Activated CD8-positive, alpha-beta memory T cell treated with anti-CD3 and anti-CD28 coated beads for 48 hours (primary cell): ENCODE measurements at places on chromosomes 1 and 21.

- DNase-seq = no peak
Measured at GRCh38 chr21:34074283-34075090, 1.1 kb downstream of the MRPS6 start.

GRCh38 chr1:6831366-6831765, 46.1 kb downstream of the CAMTA1 start:
- DNase-seq = no peak

DNA sequence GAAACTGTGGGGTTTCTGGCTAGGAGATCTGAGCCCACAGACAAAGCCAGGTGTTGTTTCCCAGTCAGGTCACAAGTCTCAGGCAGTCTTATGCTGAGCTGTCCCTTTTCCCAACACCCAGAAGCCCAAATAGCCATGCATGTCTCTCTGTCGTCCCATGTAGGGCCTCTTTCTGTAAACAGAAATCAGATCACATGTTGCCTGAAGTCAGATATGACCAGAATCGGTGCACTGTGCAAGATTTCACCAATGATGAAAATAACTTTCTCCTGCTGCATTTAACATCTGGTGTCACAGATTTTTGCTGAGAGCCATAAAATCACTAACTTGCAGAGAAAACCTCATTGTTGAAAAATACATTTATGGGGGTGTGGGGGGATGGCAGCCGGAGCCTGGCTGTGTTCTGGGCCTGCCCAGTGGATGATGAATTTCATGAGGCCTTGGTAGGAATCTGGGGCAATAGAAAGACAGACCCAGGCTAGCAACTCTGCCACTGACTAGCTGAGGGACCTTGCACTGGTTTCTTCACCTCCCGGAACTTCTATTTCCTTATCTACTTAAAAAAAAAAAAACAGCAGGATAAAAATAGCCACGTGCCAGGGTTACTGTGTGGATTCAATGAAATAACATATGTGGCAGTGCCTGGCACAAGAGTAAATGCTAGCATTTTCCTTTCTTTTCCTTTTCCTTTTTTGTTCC, 158.8 kb upstream of the NFIA start:
- no peak for DNase-seq

DNA sequence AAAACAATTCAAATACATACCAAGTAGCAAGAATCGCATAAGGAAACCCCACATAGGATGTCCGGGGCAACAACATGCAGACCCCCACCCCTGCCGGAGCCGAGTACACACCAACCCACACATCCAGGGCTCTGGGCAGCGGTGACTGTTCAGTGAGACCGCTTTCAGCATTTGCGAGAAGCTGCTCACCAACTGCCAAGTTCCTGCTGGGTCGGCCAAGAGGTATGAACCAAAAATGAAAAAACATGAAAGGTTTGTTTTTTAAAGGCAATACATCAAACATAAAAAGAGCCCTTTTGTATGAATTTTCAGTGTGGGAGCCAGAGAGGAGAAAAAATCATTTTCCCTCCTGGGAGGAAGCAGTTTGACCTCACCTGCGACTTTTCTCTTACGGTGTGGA, 92.3 kb downstream of the SIM2 start:
- no peak for DNase-seq

- no peak for DNase-seq
Measured at GRCh38 chr1:101253976-101254674, 17.3 kb downstream of the S1PR1 start.

DNA sequence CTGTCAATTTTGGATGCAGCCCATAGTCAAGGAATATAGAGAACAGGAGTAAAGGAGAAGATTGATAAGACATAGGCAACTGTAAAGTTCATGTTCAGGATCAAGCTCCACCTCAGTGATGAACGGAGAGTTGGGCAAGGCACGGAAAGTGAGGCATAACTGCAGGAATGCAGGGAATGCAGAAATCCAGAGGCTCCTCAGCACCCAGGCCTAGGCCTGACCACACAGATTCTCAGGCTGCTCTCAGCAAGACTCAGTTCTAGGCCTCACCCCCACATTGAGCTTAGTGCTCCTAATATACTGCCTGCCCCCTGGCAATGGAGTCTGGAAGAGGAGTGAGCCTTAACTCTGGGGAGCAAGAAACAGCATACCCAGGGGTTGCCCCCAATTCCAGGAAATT, 36.3 kb upstream of the S1PR1 start:
- DNase-seq = no peak
